ENCODE measurements at places on chromosomes 6 and 20.

- no peak for DNase-seq
Measured at GRCh38 chr6:82085701-82086100, 161.8 kb downstream of the IBTK start.

DNA sequence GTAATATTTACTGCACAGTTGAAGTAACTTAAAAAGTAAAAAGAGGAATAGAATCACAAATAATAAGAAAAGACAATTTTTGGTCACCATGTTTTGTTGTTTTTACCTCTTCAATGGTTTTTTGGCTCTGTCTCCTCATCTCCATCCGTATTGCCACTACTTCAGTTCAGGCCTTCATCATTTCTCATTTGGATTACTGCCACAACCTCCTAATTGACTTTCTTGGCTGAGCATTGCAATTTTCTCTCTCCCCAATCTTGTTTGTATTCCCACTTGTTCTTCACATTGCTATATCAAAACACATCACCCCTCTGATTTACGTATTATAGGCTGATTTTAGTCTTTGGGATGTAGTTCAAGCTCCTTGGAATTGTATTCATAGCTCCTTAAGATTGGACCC is 161.7 kb downstream of the GRM1 start:
- DNase-seq = no peak

DNA sequence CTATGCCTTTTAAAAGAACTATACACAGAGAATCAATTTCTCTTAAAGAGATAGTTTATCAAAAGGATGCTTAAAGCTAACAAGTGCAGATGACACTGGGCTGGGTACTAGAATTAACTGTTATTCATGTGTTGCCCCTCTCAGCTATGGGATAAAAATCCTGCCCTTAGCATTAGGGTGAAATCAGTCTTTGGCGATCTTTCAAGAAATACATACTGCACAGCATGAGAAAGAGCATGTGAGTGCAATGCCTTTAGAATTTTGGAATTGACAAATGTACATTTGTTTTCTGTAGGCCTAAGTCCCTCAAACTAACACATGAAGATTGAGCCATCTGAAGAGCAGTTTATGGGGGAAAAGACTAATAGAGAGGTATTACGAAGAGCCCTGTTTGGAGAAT is 115.4 kb downstream of the ZFP64 start:
- DNase-seq = no peak

- peak; percentile 84 for DNase-seq
Measured at GRCh38 chr6:39934131-39934757, at the start of gene MOCS1. MOCS1 (minus strand) TSS chr6:39934462; CDS start chr6:39934417, 45 bp downstream.

DNA sequence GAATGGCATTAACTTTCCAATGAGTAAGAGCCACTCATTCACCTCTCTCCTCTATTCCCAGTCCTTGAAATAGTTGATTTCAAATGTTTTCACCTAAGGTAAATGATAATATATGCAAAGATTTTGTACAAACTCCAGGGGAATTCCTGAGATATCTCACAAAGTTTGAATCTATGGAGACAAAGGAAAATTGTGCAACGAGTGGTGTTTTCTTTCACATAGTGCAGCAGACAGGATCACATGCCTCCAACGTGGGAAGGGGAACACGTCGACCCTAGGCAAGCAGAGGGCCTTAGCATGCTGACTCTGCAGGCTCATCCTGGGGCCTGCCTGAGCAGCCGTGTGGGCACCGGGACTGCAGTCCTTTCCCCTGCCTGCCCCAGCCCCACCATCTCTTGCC is 195.6 kb upstream of the THBS2 start:
- no peak for DNase-seq

DNA sequence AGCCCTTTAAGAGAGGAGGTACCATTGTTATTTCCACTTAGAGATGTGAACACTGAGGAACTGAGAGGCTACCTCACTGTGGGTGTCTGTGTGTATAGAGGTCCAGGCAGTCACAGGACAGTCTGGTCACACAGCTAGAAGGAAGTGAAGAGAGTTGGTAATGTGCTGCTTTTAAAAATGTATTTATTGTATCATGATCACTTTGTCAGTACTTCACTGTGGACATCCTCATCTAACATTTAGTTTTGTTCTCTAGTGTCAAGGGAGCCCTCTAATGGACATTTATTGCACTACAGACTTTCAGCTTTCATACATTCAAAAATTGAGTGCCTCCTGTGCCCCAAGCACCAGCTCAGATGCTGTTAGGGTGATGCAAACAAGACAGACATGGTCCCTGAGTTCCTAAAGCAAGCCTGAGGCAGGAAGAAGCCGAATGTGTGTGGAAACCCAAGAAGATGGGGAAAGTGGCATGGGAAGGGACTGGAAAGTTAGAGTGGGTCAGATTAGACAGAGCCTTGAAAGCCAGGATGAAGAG is 123.0 kb downstream of the SLC16A10 start:
- DNase-seq = peak; percentile 85

DNA sequence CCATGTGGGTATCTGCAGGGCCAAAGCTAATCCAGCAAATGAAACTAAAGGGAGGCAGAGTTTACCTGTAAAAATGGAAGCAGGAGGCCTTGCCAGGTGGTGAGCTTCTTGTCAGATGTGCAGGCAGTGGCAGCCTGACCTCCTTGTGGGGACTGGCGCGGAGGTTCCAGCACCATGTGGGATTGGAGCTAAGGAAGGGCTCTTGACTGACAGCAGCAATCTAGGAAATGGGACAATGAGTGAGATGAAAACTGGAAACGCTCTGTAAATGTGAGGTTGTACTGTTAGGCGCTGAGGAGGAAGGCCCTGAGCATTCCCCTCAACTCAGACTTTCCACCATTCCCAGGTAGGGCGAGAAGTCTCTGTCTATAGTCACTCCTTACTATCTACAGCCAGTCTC is 81.8 kb upstream of the ARMC2 start:
- no peak for DNase-seq

GRCh38 chr20:47605673-47606413 is 104.2 kb downstream of the NCOA3 start:
- DNase-seq = no peak

GRCh38 chr6:166467436-166468000 is 84.8 kb upstream of the MPC1 start:
- no peak for DNase-seq

GRCh38 chr20:58566981-58567380 is 51.8 kb upstream of the APCDD1L start:
- DNase-seq = no peak

GRCh38 chr20:45248609-45249008 is 5.8 kb downstream of the SLPI start:
- no peak for DNase-seq

DNA sequence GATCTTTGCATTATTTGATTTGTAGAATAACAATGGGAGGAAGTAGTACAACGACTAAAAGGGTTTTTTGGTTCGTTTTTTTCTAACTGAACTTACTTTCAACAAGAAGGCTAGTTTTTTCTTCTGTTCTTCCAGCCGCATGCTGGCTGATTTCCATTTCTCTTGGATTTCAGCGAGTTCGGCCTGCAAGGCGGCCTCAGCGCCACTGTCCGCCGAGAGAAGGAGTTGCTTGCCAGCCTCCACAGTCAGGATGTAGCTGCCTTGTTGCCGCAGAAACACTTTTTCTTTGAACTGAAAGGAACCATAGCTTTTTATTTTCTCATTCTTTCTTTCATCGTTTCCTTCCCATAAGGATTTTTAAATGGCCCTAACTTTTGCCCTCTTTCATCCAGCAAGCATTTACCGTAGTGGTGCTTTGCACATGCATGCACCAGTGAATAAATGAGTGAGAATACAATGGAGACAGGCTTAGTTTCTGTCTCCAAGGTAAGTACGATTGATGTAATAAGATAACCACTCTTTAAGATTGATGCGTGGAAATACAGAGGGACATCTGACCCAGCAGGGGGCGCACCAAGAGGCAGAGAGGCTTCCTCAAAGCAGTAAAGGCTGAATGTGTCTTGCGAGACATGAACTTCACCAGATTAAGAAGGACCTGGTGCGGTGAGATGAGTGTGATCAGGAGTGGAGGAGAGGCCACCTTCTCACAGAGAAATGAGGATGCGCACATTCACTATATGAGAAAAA is 398.8 kb downstream of the ESR1 start:
- no peak for DNase-seq

DNA sequence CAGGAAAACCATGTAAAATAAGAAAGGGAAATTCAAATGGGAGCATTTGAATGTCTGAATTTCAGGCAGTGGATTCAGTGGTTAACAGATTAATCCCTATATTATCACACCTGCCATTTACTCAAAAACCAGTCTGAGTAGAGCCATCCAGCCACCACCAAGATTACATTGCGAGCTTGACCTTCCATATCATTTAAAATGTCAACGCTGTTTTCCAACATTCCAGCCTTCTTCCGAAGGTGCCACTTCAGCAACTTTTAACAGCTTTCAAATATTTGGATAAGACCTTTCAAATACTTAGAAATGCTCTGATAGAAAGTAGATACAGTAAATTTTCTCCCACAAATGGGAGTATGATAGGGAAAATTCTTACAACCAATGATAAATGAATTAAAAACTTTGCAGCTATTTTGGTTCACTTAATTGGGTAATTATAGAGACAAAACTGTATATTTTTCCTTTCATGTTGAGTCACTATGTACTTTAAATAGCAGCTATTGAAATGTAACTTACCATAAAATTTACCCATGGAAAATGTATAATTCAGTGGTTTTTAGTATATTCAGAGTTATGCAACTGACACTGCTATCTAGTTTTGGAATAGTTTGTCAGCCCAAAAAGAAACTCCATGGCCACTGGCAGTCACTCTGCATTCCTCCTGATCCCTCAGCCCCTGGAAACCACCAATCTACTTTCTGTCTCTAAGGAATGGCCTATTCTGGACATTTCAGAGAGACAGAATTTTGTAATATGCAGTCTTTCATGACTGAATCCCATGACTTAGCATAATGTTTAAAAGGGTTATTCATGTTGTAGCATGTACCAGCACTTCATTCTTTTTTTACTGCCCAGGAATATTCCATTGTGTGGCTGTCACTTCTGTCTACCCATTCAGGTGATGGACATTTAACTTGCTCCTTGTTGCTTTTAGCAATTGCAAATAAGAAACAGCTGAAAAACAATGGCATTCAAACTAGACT is 21.5 kb downstream of the EZR start:
- peak; percentile 47 for DNase-seq

GRCh38 chr6:84779380-84779779 is 15.0 kb upstream of the TBX18 start:
- no peak for DNase-seq

DNA sequence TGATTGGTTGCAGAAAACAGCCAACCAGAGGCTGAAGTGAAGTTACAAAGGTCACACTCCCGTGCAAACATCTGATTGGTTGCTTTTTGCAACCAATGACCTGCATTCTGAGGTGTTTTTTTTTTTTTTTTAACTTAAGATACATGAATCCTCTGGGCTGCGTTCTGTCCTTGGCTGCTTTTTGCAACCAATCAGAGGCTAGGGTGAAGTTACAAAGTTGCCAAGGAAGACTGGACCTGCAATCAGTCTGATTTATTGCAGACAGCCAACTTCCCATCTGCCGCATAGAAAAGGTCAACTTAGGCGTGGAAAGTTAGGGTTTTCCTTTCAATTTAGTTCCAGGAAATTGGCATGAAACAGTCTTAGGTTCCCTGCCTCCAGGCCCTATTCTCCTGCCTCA is 292.9 kb downstream of the PLCB1 start:
- DNase-seq = no peak

All from myocyte (in vitro differentiated cells).